ENCODE measurements at places on chromosomes 4 and X.

GRCh38 chrX:6777238-6778002 is 242.5 kb upstream of the VCX3A start:
- no peak for DNase-seq

DNA sequence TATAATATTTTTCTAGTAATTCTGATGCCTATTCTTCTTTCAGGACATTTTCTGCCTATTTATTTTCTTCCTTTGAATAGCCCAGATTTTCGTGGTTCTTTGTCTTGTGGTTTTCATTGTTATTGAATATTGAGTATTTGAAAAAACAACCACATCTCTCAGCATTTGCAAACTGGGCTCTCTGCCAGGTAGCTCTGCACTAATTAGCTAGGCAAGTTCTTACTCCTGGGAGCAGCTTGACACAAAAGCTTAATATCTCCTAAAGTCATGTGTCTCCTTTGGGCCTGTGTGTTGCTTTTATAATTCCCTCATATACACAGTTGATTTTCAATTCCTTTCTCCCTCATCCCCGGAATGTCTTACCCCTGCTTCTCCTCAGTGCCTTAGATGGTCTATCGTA is 413.5 kb upstream of the GRIA3 start:
- DNase-seq = no peak

GRCh38 chrX:53340852-53341645 is 59.7 kb upstream of the IQSEC2 start:
- no peak for DNase-seq

DNA sequence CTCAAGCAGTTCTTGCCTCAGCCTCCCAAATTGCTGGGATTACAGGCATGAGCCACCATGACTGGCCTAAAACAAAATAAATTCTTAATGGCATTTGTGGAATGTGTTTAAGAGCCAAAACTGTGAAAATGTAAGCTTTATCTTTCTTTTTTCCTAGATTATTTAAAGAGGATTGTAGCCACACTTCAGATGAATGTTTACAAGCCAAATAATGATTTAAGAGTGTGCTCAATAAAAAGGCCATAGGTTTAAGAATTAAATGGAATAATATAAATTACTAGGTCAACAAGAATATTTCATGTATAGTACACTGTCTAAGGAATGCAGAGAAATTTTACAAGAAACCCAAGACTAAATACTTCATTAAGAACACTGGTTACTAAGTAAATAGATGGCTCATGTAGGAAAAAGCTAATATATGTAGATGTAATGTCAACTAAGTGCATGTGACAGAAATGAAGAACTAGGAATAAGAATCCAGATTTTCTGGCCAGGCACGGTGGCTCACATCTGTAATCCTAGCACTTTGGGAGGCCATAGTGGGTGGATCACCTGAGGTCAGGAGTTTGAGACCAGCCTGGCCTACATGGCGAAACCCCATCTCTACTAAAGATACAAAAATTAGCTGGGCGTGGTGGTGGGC is 21.3 kb upstream of the UGDH start:
- no peak for DNase-seq

DNA sequence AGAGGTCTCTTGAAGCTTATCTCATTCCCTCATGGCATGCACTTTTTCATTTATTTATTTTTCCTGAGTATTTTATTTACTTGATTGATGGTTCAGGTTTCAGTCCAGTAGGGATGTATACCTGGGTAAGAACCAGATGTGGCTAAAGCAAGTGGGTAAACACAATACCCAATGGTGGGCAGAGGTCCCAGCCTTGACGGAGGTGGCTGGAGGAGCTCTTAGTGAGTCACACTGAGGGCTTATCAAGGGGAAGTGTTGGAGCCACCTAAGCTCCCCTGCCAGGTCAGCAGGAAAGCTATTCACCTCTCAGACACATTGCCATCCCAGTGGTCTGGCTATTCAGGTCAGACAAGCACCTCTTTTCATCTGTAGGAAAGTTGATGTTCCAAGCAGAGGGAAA is 236.2 kb upstream of the MAGEB16 start:
- DNase-seq = no peak

GRCh38 chr4:89660444-89661172 is 176.4 kb downstream of the SNCA start:
- DNase-seq = no peak

GRCh38 chr4:95439071-95439470 is 109.7 kb downstream of the UNC5C start:
- no peak for DNase-seq

DNA sequence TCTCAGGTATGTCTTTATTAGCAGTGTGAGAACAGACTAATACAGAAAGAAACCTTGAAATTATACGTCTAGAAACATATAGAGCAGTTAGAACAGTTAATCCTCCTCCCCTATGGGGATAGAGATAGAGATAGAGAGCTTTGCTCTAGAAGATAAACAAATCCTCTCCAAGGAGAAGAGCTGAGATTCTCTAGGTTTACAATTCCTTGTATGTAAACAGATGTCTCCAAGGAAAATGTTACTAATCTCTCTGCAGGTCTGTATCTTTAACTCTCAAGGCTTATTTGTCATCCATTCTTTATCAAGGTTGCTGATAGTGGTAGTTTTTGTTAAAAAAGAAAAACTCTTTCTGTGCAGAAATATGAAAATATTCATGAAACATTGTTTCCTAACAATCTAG is 282.1 kb upstream of the GIMD1 start:
- DNase-seq = no peak

DNA sequence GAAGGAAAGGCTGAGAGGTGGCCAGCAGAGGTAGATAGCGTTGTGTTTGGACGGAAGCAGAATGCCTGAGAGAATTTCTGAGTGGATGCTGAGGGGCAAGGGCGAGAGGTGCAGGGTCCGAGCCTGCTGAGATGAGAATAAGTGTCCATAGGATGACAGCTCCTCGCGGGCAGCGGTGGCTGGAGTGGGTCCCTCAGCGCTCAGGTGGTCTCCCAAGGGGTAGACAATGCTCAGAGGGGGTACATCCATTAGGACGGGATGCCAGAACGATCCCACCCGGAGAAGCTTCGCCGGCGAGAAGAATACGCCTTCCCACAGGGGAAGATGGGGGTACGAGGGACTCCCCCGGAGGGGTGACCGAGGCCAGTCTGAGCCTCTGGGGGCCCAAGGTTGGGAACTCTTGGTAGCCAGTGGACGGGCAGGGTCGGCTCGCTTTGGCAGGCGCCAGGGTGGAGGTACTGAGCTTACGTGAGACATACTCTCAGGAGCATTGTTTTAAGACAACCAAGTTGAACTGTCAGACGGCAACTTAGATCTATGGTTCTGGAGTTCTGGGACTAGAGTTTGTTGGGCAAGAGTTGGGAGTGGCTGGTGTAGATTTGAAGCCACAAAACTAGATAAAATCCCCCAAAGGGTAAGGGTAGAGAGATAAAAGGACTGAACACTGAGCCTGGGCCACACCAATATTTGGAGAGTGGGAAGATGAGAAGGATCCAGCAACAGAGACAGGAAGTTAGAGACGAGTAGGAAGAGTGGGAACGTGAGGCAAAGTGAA is 15.8 kb downstream of the BRCC3 start:
- no peak for DNase-seq

GRCh38 chr4:102308032-102308799 is 37.1 kb downstream of the SLC39A8 start:
- DNase-seq = no peak

GRCh38 chrX:148500423-148501385 is at the start of gene AFF2:
TSS of gene AFF2 (plus strand) at chrX:148500617. CDS start at chrX:148501098, 481 bp downstream.
- DNase-seq = no peak

DNA sequence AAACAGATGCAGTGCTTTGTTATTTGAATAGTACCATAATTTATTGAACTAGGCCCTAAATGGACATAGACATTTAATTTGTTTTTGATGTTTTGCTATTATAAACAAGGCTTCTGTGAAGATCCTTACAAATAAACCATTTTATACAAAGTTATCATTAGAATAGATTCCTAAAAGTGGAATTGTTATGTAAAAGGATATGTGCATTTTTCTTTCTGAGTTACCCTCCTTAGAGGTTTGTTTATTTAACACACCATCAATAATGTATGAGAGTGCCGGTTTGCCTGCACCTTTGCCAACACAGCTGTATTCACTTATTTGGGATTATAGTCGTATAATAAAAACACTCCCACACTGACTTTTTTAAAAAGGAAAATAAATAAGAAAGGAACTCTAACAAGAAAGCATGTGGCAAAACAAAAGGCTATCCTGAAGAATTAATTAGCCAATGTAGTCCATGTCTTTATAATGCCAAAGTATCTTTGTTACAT is 84.8 kb downstream of the PAK3 start:
- DNase-seq = no peak

GRCh38 chr4:185396724-185397385 is at the start of gene ANKRD37:
TSS of gene ANKRD37 (plus strand) at chr4:185396841. CDS start at chr4:185396924, 83 bp downstream.
- DNase-seq = no peak

GRCh38 chr4:145295547-145295946 is 115.2 kb upstream of the OTUD4 start:
- no peak for DNase-seq

DNA sequence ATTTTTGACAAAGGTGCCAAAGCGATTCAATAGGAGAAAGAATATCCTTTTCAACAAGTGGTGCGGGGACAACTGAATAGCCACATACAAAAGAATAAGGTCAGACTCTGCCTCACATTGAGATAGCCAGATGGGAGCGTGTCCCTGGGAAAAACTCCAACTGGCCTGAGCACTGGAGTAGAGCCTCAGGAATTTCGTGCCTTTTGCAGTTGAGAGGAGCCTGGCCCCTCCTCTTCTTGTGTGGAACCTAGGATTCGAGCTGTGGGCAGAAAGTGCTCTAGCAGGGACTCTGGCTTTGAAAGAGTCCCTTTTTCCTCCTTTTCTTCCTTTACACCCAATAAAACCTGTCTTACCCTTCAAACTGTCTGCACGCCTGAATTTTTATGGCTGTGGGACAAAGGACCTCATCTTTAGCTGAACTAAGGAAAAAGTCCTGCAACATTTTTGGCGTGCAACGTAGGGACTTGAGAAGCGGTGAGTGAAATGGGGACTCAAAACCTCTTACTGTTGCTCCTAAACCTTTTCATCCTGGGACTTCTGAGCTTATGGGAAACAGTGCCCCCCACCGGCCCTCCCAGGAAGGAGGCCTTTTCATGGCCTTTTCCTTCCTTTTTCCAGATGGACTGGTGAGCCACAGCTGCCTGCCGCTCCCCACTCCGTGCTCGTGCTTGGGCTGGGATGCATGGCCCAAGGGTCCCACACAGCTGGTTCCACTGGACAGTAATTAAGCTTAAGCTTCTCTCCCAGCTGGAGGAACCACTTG is 68.6 kb downstream of the BMP15 start:
- DNase-seq = no peak

GRCh38 chr4:5852523-5853202 is 40.2 kb downstream of the CRMP1 start:
- no peak for DNase-seq

DNA sequence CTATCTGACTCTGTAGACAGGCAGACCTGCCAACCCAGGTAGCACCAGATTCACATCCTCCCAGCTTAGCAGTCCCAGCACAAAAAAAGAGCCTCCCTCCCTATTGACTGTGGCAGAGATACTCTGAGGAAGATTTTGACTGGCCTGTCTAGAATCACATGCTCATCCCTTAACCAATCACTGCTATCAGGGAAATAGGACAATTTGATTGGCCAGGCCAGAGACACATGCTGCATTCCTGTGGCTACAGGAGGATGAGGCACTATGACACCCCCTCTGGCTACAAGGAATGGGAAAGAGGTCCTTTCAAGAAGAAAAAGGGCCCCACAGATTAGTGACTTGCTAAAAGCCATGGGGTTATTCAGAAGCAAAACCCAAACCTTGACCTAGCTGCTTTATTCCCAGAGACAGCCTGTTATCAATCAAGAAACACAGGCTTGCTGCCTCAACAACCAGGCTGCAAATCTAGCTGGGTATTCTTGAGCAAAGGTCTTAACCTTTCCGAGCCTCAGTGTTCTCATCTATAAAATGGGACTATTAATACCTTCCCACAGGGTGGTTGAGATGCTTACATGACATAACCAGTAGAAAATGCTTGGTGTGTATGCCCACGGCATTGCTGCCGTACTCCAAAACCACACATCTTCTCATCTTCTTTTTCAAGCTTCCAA is 147.6 kb downstream of the BCOR start:
- DNase-seq = no peak

GRCh38 chr4:85967872-85968271 is 392.0 kb downstream of the MAPK10 start:
- DNase-seq = no peak

GRCh38 chrX:12379671-12380070 is 241.4 kb downstream of the FRMPD4 start:
- DNase-seq = no peak

GRCh38 chr4:5039800-5040199 is 11.5 kb upstream of the STK32B start:
- no peak for DNase-seq

- no peak for DNase-seq
These were observed 189.1 kb upstream of the C1QTNF7 start for GRCh38 chr4:15238720-15239119.

DNA sequence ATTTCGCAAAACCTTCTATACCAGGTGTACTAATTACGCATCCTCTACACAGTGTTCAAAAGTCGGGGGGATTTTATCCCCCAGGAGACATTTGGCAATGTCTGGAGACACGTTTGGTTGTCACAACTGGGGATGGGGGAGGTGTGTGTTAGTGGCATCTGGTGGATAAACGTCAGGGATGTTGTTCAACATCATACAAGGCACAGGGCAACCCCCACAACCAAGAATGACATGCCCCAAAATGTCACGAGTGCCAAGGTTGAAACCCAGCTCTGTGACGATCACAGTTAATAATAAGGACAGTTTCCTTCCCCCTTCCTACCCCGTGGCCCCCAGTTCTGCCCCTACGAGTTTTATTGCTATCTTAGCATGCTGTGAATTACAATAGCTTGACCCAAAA is 15.9 kb upstream of the SEL1L3 start:
- no peak for DNase-seq

GRCh38 chrX:68632491-68632890 is 15.0 kb upstream of the STARD8 start:
- no peak for DNase-seq

GRCh38 chr4:829761-830600 is 4.1 kb upstream of the CPLX1 start:
- no peak for DNase-seq

GRCh38 chr4:132707955-132708354 is 441.1 kb upstream of the PCDH10 start:
- DNase-seq = no peak

GRCh38 chrX:49659771-49660170 is 36.0 kb downstream of the PAGE1 start:
- no peak for DNase-seq

DNA sequence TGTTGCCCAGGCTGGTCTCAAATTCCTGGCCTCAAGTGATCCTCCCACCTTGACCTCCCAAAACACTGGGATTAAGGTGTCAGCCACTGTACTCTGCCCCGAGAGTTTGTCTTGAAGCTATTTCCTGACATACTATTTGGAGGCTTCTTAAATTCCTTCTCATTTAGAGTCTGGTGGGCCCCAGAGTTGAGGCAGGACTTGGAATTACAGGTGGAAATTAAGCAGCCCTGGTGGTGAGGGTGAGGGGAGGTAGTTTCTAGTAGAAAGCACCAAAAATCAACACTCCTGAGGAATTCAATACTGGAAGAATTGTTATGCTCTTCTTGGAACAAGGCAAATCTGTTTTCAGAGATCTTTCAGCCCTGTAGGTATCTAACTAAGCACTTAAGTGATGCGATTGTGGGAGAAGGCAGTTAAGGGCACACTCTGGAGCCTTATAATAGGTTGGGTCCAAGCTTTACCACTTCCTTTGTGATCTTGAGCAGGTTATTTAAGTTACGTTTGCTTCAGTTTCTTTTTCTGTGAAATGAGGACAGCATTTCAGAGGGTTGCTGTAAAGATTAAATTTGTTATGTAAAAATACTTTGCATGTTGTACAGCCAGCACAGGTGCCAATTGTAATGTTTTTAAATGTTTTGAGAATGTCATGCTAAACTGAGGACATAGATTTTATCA is 200.7 kb downstream of the SOWAHB start:
- no peak for DNase-seq

- no peak for DNase-seq
These were observed 74.0 kb downstream of the PAK3 start for GRCh38 chrX:111170017-111170416.
